ENCODE measurements at places on chromosomes 2 and 18.
A peak's percentile ranks its signal among the peaks of the same experiment; 100 is the strongest.

- DNase-seq, result no peak
Measured at GRCh38 chr2:164960159-164960558, 4.8 kb upstream of the SLC38A11 start.

GRCh38 chr2:144475044-144475443 is 44.9 kb downstream of the ZEB2 start:
- no peak for DNase-seq

DNA sequence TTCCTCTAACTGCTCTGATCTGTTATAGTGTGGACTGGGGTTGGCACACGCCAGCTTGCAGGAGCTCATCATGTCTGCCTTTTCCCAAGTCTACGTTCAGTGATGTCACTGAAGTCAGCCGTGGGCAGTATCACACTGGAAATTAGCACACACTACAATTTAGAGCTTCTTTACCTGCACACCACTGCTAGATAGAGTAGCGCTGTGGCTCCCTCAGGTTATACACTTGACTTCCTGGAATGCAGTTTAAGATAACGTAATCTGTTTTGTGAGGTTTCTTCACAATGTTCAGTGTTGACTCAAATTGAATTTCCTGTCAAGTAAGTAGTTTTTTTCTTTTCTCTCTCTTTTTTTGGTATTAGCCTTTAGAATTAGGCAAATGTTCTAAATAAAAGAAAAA is 487.2 kb downstream of the DCDC2C start:
- DNase-seq, result no peak

- no peak for DNase-seq
Measured at GRCh38 chr2:164008752-164009151, 272.9 kb upstream of the FIGN start.

- peak; percentile 88 for DNase-seq
Measured at GRCh38 chr2:1731447-1731962, 12.8 kb downstream of the PXDN start.

- DNase-seq, result no peak
Measured at GRCh38 chr18:70671889-70672565, 383.2 kb downstream of the SOCS6 start.

DNA sequence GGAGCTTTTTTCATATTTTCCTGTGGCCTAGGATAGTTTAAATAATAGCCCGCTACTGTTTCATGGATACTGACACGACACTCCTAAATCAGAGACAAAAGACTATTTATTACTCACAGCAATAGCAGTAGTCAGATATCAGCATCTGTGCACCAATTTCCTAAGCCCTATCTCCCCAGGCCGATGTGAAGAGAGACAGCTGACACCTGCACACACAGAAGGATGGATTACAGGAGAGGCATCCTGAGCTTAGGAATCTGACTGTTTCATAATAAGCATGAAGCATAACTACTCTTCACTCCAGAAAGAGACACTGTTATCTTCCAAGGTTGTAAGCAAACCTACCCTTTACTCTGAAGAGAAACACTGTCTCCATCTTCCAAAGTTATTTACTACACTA is 105.4 kb downstream of the ATL2 start:
- no peak for DNase-seq

GRCh38 chr18:41932899-41933298 is 22.1 kb upstream of the PIK3C3 start:
- DNase-seq, result no peak

GRCh38 chr2:241064008-241064801 is 37.9 kb downstream of the MTERF4 start:
- no peak for DNase-seq

Data from GM23248 (cell line).